ENCODE measurements at places on chromosomes 5 and 9. TPM values are rescaled to one million over a fixed set of nuclear protein-coding genes. Genes with fewer than 3 reads are reported as not detected.

Gene LSM11
- 8.8 TPM for polyA plus RNA-seq

Gene GABRA1
- not detected for polyA plus RNA-seq

Gene CDC42SE2
- 22.5 TPM for polyA plus RNA-seq

Gene KLF9
- 2.0 TPM for polyA plus RNA-seq

Gene NUTM2F
- polyA plus RNA-seq, result not detected

Gene FOXD4L6
- not detected for polyA plus RNA-seq

Gene CTNND2
- 0.75 TPM for polyA plus RNA-seq

Gene ADAM19
- 17.2 TPM for polyA plus RNA-seq

Gene GTF3C5
- polyA plus RNA-seq, result 46.2 TPM

Gene GALT
- 38.4 TPM for polyA plus RNA-seq

Gene NR2F1
- 5.3 TPM for polyA plus RNA-seq

Gene LCN2
- polyA plus RNA-seq, result 1.1 TPM

Gene DDX41
- polyA plus RNA-seq, result 46.9 TPM

Gene ADAMTS13
- 7.8 TPM for polyA plus RNA-seq

Gene HAPLN1
- polyA plus RNA-seq, result 0.25 TPM

Gene OTP
- polyA plus RNA-seq, result not detected

Gene SGCD
- 82.1 TPM for polyA plus RNA-seq

Gene OR1Q1
- polyA plus RNA-seq, result not detected

Gene TPPP
- polyA plus RNA-seq, result 9.2 TPM

Gene CDX1
- polyA plus RNA-seq, result 0.24 TPM

Gene MAN2A1
- polyA plus RNA-seq, result 40.4 TPM

Gene C5orf24
- polyA plus RNA-seq, result 70.3 TPM

Gene SLC34A1
- polyA plus RNA-seq, result not detected

Gene COL5A1
- 425 TPM for polyA plus RNA-seq

Gene KCNV2
- 0.27 TPM for polyA plus RNA-seq

Gene LRRC19
- polyA plus RNA-seq, result 0.11 TPM

Gene RETREG1
- polyA plus RNA-seq, result 69.5 TPM

Gene FBP2
- 91.5 TPM for polyA plus RNA-seq
